ENCODE measurements at places on chromosomes 1 and 21.

DNA sequence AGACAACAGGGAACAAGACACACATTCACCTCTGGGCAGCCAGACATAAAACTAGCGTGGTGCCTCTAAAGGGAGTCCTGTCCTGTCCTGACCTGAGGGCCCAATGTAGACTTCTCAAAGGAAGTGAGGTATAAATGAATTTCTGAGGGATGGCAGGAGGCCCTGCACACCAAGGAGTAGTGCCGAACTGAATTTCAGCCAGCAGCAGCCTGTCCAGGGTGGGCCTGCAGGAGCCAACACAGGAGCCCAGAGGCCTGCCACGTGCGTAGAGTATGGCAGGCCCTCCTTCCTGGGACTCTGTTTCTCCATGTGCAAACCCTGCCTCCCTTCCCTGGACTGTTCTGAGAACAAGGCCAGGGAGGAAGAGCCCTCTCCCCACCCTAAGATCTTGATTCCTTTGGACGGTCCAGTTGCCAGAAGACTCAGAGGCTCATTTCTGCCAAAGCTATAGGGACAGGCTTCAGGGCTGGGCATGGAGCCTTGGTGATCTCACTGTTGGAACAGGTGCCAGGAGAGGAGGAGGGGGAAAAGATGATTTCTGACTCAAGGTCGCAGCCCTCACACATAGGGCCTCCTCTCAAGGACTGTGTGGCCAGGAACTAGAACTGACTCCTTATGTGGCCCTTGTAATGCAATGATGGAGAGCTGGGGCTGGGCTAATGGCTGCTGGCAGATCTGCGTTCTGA, 1.8 kb upstream of the FABP3 start:
- DNase-seq = no peak

DNA sequence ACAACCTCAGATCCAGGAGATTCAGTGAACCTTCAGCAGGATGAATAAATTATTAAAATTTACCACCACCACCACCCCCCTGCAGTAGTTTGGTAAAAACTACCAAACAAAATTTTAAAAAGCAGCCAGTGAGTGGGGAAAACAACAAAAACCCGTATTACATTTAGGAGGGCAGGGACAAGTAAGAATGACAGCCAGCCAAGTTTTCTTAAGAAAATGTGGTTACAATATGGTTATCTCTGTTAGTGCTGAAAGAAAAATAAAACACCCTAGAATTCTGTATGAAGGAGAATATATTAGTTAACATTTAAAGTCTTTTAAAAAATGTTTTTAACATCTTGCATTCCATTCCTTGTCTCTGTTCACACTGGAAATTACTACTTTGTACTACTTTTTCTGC, 14.7 kb downstream of the CD46 start:
- DNase-seq = no peak

DNA sequence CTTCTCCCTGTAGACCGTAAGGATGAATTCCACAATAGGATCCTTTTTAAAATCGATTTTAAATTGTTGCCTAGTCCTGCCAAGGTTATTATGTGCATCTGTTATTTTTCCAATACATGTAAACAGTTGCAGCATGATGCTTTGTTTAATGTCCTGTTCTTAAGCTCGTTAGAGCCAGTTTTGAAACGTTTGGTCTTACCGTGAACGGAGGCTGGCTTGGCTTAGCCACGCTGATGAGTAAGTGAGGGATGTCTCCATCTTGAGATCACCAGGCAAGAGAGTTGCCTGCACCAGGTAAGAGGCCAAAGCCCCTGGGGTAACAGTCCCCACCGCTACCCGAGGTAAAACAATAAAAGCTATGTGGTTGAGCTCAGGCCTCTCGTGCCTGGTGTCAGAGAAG, 17.3 kb downstream of the CSTB start:
- DNase-seq = no peak

DNA sequence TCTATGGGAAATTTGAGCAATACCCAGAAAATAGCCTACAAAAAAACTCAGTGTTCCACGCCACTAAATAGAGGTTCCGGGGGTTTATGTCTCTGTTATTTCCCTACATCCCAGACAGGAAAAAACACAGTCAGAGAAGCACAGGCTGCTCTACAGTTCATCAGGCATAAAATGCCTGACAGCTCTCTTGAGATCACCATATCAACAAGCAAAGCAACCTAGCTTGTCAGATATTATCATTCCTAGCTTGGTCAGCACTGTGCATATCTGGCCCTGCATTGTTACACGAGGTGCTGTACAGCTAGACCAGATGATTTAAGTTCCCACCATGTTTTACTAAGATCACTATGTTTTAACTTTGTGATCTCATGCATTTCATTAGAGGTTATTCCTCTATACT, 172.6 kb downstream of the PTPRC start:
- DNase-seq = no peak

DNA sequence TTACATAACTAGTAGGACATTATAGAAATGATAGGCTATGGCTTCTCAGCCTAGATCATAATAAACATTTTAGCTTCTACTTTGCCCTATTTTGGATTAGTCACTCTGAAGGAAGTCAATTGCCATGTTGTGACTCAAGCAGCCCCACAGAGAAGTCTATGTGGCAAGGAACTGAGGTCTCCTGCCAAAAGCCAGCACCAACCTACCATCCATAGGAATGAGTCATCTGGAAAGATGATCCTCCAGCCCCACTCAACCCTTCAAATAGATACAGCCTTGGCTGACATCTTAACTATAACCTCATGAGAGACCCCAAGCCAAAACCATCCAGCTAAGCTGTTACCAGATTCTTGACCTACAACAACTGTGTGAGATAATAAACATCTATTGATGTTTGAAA, 76.3 kb upstream of the BEND5 start:
- no peak for DNase-seq

GRCh38 chr1:63148825-63149645, 173.3 kb upstream of the FOXD3 start:
- DNase-seq = no peak

DNA sequence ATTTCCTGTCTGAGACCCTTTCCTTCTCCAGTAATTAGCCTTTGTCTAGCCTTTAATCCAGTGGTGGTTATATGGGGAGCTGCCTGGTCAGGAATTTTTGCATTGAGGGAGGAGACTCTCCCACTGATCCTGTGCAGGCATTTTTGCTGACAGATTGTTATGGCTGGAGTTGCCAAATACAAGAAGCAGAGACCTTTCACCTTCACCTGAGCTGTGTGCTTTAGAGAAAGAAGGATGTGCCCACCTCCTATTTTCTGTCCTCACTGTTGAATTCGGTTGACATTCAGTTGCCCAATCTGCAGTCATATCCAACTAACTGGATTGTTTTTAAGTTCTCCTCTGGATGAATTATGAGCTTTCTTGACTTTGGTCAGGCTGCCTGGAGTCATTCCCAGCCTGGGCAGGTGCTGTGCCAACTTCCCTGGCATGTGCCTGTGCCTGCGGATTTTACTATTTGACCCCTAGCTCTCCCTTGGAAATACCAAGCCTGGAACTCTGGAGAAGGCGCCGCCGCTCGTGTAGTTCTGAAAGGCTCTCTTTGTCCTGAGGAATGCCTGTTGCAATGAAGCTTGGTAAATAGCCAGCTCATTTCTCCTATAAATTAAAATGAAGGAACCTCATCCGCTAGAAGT, 143.9 kb downstream of the NOS1AP start:
- DNase-seq = no peak

GRCh38 chr1:31396633-31397351, 16.2 kb upstream of the SERINC2 start:
- DNase-seq = no peak

GRCh38 chr1:44827197-44828002, 15.7 kb downstream of the PTCH2 start:
- DNase-seq = no peak

- DNase-seq = no peak
These were observed 1093.1 kb downstream of the MRPL39 start for GRCh38 chr21:24514081-24514733.

DNA sequence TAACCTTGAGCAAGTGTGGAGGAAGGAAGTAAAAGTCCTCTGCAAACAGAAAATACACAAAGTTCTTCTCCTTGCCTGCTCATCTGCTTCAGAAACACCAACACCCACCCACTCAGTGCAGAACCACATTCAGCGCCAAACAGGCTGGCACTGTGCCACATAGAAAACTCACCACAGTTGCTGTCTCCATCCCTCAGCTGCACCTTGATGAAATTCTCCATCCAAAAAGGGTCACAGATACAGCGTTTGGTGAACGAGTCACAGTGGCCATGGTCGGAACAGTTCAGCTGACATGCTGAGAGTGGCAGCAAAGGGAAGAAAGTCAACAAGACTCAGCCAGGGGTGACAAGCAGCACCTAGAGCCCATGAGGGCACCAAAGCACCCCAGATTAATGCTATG, 114.5 kb downstream of the KIAA0319L start:
- peak; percentile 45 for DNase-seq

DNA sequence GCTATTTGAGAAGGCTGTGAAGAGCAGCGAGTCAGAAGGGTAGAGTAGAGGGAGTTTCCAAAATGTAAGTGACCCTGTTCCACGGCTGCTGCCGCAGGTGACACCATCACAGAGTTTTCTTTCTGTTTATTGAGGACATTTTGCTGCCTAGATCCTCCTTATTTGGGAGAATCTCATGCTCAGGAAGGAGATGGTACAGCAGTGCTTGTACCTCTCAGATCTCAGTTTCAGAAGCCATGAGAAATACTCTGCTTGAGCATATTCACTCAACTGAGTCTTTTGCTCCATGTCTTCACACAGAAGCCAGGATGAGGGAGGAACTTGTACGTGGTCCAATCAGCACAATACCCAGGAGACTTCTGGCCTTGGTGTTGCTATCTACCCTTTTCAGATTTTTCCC, 1.6 kb downstream of the LCE7A start:
- no peak for DNase-seq

DNA sequence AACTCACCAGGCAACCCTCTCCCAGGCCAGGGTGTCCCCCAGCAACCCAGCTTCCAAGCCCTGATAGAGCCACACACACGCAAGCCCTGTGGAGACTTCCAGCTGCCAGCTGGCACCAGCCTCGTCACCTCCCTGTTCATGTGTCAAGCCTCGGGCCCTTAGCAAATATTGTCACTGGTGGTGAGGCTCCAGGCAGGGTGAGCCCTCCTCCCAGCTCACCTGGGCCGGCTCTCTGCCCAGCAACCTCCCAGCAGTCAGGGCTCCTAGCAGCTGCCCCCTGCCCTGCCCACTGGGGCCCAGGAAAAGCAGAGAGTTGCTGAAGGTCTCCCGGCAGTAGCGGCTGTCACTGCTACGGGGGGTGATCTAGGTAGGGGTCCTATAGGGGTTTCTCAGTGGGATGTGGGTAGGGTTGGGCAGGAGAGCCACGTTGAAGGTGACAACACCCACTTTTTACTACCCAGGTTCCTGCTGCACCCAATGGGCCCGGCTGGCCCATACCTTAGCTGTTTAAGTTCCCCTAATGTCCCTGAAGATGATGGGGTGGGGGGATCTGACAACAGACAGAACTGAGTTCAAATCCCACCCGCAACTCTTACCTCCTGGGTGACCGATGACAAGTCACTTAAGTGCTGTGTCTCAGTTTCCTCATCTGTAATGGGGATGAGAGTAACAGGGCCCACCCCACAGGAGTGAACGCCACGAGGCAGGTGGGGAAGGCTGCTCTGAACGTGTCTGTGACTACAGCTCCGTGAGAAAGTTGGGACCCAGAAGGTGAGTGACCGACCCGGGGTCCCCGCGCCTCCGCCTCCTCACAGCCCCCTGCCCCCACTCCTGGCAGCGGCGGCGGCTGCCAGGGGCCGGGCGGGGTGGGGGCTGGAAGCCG, 678 bp downstream of the TTC39A start:
- DNase-seq = no peak

GRCh38 chr1:2953688-2954285, 67.5 kb upstream of the ACTRT2 start:
- no peak for DNase-seq

DNA sequence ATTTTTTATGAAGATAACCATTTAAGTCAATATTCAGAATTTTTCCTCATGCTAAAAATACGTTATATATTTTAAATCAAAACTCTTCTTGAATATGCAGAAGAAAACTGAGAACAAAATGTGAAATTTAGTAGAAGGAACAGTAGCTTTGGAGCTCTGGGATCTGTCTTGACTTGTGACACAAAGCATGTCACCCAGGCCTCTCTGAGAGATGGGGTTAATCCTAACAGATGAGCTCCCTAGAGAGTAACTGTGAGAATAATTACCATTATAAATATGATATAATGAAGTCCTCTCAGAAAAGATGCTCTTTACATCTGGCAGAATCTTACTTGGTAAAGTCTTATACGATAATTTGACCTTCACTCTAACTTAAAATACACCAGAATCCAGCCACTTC, 272.0 kb downstream of the PTPRC start:
- no peak for DNase-seq

DNA sequence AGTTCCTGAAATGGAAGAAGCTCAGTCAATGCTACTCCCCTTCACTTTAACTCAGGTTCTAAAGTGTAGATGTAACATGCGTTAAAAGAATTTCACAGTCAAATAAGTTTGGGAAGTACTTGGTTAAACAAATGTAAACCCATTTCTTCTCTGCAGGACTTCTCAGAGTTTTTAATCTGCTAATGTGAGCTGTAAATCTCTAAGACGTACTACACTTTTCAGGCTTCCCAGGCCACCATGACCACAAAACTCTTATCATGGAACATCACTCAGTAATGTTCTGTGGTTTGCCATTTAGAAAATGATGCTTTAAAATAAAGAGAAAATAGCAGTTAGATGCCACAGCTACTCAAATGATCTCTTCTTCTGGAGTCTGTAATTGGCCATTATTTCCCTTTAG, 104.3 kb downstream of the HHIPL2 start:
- no peak for DNase-seq

DNA sequence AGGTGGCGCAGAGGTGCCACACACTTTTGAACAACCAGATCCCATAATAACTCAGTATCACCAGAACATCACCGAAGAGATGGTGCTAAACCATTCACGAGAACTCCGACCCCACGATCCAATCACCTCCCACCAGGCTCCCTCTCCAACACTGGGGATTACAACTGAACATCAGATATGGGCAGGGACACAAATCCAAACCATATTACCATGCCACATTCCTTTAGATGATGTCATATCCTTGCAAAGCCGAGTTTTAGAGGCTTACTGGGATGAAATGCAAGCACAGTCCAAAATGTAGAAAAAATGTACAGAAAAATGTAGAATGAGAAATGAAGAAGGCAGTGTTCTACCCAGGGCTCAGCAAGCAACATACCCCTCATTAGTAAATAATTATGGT, 64.7 kb downstream of the SGIP1 start:
- no peak for DNase-seq

DNA sequence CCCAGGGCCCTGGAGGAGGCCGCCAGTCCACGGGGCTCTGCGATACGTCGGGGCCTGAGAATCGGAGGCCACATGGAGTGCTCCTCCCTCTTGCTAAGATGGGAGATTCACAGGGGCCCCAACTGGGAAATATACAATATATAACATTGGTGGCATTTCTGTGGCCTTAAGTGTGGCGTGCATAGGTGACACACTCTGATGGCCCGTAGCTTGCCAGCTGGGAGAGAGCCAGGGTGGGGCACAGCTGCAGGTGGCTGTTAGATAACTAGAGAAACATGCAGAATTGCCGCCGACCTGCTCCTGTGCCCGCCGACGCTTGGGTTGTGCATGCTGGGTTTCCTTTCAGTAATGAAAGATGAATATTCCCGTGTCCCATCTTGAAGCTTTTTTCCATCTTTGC, 30.1 kb downstream of the UMODL1 start:
- DNase-seq = no peak

Data from stimulated activated CD4-positive, alpha-beta T cell treated with anti-CD3 and anti-CD28 coated beads, Interleukin-1b, Interleukin-23, amount 100 ng/mL, for 48 hours (primary cell).